ENCODE measurements at places on chromosomes 4 and X.

- DNase-seq, result no peak
Observed at GRCh38 chr4:135359128-135359527, 1157.5 kb upstream of the PABPC4L start.

DNA sequence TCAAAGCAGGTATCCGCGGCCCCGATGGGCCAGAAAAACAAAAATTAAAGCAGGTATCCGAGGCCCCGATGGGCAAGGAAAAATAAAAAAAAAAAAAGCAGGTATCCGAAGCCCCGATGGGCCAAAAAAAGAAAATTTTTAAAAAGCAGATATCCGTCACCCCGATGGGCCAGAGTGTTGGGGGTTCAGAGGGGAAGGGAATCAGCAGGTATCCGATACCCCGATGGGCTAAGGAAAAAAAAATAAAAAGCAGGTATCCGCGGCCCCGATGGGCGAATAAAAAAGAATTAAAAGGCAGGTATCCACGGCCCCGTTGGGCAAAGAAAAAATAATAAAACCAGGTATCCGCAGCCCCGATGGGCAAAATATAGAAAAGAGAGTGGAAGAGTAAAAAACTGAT is 289.0 kb downstream of the CHIC1 start:
- no peak for DNase-seq

GRCh38 chrX:19280636-19281035 is 63.1 kb upstream of the PDHA1 start:
- no peak for DNase-seq

DNA sequence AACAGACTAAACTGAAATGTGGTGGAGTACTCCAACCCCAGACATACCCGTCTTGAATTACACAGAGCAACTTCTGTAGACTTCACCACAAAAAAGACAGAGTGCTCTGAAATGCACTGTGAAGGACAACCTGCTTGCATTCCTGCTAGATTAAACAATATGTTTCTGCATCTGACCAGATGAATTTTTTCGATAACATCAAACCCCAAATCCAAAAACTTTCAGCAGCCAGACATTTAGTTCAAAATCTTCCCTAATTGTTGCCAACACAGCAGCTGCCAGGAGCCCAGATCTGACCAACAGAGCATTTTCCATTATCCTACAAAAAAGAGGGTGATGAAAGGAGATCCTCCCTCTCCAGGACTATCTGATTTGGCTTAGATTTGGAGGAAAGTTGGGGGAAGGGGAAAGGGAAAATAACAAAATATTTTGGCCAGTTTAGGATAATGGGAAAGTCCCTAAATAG is 356.5 kb downstream of the PDGFC start:
- no peak for DNase-seq

DNA sequence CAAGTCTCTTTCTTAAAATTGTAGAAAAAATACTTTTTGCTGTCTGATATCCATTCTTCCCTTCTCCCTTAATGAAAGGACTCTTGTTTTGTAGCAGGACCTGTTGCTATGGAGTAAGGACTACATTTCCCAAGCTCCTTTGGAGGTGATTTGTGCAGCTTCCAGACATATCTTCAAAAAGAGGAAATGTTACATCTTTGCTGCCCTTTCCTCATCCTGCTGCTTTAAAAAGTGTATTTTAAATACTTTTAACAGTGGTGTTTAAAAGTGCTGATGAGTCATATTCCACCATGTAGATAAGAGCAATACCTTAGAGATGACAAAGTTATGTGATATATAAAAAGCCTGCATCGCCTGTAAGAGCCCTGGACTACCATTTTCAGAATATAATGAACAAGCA is 98.7 kb downstream of the CFAP299 start:
- DNase-seq, result no peak

- no peak for DNase-seq
Observed at GRCh38 chrX:9071031-9071650, 37.2 kb upstream of the FAM9B start.

DNA sequence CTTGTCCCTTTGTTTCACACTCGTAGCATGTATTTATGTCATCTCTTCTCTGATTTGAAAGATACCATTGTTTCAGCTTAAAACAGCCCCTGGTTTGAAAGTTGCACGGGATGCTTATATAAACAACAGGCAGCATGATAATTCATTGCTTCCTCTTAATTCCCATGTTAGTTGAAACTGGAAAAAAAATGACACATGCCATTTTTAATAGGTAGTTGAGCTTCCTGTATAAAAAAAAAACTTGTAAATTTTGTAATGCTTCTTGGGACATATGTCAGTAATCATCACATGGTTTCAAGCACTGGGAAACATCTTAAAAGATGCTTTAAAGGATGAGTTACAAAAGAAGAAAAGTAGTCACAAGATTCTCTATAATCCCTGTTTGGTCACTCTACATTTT is 243.0 kb downstream of the PALLD start:
- no peak for DNase-seq

GRCh38 chr4:17521595-17521994 is 6.6 kb downstream of the CLRN2 start:
- DNase-seq, result no peak

DNA sequence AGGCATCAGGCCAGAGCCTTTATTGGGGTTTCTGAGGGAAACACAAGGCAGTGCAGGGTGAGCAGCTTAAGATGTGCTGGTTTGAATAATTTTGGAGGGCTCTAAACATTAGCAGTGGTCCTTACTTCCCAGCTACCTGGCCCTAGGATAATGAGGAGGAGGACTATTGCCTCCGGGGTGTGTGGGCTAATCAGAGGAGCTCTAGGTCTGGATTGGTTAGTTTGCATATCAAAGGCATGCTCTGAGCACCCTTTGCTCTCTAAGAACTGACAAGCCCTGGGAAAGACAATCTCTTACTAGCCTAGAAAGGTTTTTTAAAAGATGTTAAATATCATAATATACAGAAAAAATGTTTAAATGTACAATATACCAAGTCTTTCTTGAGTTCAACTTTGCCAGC is 58.4 kb downstream of the RXFP1 start:
- DNase-seq, result no peak

DNA sequence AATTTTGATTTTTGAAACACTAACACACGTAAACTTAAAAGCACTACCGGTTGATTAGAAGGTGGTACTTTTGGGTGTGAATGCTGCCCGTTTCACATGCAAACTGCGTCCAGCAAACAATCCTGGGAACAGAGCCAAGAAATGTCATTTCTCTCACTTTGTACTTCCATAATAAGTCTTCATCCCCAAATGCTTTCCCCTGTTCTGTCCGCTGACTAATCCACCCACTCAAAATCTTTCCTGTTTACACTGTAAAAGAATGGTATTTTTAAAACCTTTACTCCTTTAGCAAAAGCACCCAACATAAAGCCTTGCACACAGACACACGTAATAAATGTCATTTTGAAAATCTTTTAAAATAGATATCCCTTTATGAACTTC is 39.1 kb upstream of the PDLIM5 start:
- no peak for DNase-seq

- DNase-seq, result no peak
Observed at GRCh38 chr4:40747207-40747835, 2.4 kb upstream of the NSUN7 start.

GRCh38 chrX:129665916-129666644 is 11.3 kb upstream of the APLN start:
- peak; percentile 12 for DNase-seq

DNA sequence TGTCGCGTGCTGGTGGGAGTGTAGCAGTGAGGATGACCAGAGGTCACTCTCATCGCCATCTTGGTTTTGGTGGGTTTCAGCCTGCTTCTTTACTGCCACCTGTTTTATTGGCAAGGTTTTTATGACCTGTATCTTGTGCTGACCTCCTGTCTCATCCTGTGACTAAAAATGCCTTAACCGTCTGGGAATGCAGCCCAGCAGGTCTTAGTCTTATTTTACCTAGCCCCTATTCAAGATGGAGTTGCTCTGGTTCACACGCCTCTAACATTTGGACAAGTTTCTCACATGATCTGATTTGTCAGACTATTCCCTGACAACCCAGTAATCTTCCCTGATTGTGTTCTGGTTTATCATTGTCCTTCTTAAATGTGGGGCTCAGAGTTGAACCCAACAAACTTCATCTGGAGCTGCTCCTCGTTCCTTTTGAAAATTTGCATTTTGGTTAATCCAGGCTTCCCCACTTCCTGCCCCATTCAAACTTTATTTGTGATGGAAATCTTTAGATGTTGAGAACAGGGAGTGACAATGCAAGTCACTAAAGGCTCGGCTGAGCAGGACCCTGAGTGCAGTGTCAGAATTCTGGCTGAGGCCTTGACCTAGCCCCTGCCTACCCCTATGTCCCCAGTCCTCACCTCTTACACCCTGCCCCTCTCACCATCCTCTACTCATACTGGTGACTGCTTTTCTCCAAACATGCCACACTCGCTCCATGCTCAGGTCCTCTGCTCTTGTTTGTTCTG is 226.8 kb downstream of the STIM2 start:
- no peak for DNase-seq

DNA sequence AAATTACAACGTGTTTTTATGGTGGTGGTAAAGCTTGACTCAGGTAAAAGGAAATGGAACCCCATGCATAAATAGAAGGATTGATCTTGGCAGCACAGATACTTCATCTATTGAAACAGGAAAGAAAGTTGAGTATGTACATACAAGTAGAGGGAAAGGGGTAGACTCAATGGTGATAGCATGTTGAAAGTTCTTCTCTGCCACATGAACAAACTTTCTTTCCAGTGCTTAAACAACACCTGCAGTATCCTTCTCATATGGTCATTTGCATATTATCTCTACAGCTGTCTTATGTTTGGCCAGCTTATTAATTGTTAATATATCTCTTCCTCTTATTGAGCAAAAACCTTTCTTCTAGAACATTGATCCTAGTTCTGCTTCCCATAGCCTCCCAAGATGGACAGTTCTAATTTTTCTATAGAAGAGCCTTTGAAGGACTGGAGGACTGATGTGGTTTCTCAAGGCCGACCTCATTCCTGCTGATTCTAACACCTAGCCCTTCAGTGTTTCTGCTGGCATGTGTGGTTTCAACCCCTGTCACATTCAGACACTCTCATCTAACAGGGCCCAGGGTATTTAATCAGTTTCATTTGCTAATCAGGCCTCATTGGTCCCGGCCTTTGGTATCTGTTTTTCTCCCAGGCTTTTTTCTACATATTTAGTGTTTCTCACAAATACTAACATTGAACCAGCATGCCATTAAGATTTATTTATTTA is 108.1 kb upstream of the SPRY1 start:
- no peak for DNase-seq

GRCh38 chrX:148732743-148733142 is 232.3 kb downstream of the AFF2 start:
- DNase-seq, result no peak

GRCh38 chr4:7103607-7104365 is 35.9 kb upstream of the GRPEL1 start:
- no peak for DNase-seq

DNA sequence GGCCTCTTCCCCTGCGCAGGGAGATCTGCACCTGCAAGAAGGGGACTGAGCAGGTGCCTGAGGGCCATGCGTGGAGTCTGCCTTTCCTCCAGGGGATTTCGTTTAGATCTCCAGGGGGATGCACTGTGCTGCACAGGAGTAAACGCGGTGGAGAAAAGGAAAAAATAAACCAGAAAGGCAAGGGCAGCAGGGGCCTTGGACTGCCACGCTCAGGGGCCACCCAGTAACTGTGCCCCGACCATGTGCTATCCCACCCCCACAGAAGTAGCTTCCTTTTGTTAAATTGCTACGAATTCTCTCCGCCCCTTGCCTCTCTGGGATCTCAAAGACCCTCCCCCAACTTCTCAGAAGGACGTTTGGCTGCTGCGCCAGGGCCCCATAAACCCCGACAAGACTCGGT is 17.2 kb upstream of the HMX1 start:
- no peak for DNase-seq

DNA sequence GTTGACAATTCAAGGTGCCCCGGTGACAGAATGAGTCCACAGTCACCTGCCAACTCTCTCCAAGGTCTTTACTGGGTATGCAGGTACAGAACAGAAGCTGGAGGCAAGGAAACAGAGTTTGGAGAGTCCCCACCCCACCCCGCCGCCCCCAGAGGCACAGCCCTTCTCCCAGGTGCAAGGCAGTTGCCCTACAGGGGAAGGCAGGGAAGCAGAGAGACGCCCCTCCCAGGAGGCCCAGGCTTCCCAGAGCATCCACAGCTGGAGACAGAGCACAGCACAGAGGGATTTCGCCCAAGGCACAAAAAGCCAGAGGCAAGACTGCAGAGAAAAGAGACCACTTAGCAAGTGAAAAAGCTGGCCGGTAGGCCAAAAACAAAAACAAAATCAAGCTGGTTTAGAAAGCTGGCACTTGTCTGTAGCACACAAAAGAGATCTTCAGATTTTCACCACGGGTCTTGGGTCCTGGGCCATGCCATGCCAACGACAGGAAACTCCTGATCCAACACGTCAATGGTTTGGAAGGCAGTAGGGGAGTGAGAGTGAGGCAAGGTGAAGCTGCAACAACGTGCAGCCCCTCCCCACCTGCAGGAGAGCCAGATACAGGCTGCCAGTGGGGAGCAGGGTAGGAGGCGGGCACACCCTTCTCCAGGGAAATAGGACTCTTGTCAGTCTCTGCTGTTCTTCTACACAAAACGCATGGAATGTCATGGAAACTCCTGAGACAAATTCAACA is 113.3 kb downstream of the AFAP1 start:
- no peak for DNase-seq

DNA sequence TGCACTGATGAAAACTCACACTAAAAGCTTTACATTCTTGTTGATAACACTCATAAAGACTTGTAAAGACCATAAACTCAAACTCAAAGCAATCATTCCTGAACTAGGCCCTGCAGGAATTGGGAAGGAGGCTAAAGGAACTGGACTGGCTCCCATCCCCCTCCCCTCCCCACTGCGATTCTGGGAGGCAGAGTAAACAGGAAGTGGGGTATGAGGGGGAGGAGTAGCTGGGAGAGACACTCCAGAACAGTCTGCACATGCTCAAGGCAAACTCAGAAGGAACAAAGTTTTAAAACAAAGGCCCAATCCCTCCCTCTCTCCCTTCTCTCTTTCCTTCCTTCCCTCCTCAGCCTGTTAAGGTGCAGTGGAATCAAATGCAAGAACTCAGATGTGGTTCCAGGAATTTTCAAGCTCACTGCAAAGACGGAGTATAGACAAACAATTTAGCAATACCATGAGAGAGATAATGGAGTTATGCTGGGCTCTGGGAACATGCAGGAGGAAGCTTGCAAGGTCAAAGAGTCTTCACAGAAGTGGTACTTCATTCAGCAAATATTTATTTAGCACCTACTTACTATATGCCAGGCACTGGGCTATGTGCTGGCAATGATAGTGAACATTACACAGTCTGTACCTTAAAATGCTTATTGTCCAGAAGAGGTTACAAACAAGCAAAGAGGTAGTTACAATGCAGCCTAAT is 15.9 kb downstream of the MID1IP1 start:
- no peak for DNase-seq

- no peak for DNase-seq
Observed at GRCh38 chr4:172018358-172018757, 205.2 kb downstream of the GALNTL6 start.

DNA sequence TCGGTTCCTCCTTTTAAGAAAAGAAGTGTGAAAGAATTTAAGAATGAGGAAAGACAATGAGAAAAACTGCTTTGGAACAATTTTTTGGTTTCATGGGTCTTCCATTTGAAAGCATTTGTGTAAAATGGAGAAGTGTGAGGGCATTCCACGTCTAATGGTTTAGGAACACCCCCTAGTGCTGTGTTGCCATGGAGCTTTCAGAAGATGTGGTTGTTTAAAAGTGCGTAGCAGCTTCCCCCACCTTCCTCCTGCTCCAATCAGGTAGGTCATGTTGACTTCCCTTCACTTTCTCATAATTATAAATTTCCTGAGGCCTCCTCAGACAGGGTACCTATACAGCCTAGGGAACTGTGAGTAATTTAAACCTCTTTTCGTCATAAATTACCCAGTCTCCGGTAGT is 50.0 kb downstream of the UGT2B10 start:
- no peak for DNase-seq

Data from neuronal stem cell (in vitro differentiated cells).